Activated naive CD4-positive, alpha-beta T cell (primary cell): ENCODE measurements at places on chromosomes 5 and 9.

GRCh38 chr5:135483254-135483653 is 31.1 kb upstream of the TIFAB start:
- DNase-seq = no peak

GRCh38 chr9:84575705-84576104 is 93.8 kb upstream of the NTRK2 start:
- DNase-seq = no peak

DNA sequence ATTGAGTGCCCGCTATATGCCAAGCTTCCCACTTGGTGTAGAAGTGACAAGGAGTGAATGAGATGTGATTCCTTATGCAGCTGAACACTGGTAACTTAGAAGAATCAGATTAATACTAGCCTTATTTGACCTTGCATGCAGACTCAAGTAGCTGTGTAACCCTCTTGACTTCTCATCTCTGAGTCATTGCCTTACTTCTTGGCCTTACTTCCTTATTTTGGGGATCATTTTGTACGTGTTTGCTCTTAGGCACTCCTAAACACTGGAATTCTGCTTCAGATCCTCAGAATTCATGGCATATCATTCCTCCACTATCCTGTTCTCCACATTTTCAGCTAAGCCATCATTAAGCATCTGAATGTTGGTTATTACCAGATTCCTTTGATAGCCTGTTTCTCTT is 948.9 kb upstream of the ARRDC3 start:
- DNase-seq = no peak

GRCh38 chr5:172939611-172940267 is 19.5 kb upstream of the RPL26L1 start:
- no peak for DNase-seq

GRCh38 chr9:127305838-127306226 is 41.3 kb downstream of the GARNL3 start:
- DNase-seq = no peak

- no peak for DNase-seq
Observed at GRCh38 chr5:180704362-180704761, 35.5 kb downstream of the OR2Y1 start.

GRCh38 chr5:34597034-34598027 is 58.8 kb upstream of the RAI14 start:
- DNase-seq = no peak

DNA sequence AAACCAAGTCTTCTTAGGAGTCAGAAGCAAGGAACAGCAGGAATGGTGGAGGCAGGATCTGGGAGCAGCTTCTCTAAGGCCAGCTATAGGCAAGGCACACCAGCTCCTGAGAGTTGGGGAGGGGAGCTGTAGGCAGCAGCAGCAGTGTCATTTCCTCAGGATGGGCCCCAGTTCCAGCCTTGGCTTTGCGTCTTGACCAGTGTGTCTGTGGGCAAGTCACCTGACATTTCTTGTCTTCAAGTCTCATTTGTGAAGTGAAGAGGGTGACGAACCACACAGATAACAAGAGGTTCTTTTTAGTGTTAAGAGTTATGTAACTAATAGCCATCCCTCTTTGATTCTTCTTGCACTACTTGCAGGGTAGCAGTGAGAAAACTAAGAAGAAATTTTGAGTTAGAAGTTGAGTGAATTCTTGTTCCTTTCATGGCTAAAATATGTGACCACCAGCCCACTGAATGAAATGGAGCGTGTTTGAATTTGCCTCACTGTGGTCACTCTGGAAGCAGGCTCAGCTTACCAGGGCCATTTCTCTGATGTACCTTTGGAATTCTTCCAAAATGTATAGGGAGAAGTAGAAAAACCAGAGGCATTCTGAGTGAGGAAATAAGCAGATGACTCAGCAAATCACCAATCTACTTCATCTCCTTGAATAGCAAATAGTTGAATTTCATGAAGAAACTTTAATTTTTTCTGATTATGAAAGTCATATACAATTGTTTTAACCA is 42.4 kb downstream of the RHOBTB3 start:
- no peak for DNase-seq

DNA sequence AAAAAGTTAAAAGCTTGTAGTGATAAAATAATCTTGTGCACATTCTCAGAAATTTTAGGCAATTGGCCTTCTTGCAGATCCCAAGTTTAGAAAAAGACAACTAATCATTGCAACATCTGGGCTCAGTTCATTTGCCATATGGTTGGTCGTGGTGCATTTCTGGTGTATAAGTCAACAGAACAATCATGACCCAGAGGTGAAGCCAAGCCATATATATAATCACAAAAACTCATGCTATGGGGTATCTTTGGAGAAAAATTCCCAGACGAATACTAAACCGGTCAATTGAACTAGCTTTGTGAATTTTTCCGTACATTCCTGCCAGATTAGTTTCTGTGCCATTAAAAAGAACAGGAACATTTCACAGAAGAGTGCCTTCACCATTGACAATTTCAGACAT is 50.3 kb downstream of the FYB1 start:
- no peak for DNase-seq

- DNase-seq = no peak
Observed at GRCh38 chr5:94976853-94977252, 308.0 kb downstream of the MCTP1 start.

GRCh38 chr5:128318691-128319090 is 219.4 kb downstream of the FBN2 start:
- no peak for DNase-seq

DNA sequence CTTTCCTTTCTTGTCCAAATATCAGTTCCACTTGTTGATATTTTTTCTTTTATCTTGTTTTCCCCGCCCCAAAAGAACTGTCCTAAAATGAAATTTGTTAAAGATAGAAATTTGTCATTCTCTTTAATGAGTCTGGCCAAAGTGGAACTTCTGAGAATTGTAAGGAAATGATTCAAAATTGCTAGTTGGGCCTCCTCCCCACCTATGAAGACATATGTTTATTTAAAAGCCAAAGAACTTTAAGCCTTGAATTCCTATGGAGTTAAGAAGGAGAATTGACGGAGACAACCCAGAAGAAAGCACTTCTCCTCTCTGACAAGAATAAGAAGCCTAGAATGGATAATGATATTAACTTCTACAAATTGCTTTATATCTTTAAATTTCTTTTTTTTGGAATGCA is 59.1 kb upstream of the ALDH1A1 start:
- DNase-seq = no peak

DNA sequence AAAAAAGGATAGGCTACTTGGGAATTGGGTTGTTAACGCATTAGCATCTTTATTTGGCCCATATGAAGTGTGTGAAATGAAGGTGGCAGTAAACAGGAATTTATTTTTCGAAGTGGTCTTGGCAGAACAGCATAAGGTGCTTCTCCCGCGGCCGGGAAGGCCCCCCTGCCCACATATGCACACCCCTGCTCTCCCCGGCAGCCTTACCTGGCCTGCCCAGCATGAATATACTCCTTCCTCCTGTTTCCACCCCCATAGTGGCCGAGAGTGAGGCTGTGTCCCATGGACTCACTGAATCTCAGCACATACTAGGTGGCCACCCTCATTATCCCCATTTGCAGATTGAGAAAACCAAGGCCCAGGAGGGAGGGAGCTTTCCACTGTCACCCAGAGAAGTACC is 54.0 kb upstream of the OLFM1 start:
- no peak for DNase-seq

GRCh38 chr5:66472010-66472409 is 124.2 kb upstream of the MAST4 start:
- no peak for DNase-seq
